ENCODE measurements at places on chromosomes 3 and 15. TPM values are rescaled to one million over a fixed set of nuclear protein-coding genes. Genes with fewer than 3 reads are reported as not detected.
A peak's percentile ranks its signal among the peaks of the same experiment; 100 is the strongest.

GRCh38 chr3:56940976-56941375, 119.5 kb upstream of the SPATA12 start:
- DNase-seq: no peak

- no peak for DNase-seq
Measured at GRCh38 chr15:99631255-99631654, 65.5 kb downstream of the MEF2A start.

- DNase-seq: no peak
Measured at GRCh38 chr3:49324768-49325167, 15.1 kb downstream of the USP4 start.

DNA sequence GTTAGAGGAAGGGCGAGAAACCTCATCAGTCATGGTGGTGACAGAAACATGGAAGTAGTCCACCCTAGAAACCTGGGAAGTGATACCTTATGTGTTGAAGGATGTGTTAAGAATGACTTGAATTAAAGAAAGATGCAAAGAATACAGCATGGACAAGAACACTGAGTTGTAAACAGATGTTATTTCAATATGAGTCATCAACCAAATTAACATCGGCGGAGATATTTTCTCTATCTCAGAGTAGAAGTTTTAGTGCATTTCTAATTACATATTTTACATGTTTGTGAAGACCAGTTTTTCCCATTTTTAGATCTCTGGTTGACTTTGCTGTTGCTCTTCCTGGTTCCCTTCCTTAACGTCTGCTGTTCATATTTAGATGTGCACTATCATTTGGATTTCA, 268.8 kb upstream of the TBL1XR1 start:
- DNase-seq: no peak

DNA sequence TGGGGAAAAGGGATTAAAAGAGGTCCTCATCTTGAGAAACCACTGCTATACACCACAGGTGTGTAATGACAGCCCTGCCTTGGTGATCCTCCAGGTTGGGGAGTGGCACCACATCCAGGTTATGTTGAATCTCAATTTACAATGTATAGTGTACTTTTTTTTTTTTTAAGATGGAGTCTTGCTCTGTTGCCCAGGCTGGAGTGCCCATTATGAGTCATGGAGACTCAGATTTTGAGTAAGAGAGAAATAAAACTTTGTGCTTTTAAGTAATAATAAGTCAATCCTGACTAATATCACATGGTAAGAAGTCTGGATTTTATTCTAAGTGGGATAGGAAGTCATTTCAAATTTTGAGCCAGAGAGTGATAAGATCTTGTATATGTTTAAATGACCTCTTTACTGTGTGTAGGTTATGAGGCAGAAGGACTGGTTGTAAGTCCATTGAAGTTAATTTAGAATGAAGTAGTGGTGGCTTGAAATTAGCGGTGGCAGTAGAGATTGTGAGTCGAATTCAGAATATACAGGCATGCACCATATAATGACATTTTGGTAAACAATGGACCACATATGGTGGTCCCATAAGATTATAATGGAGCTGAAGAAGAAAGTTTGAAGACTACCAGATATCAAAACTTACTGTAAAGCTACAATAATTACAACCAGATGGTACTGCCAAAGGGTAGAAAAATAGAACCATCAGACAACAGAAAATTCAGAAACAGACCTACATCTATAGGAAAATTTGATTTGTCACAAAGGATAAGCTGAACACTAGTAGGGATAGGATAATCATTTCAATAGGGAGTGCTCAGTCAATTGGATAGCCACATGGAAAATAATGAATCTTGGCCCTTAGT, 20.7 kb downstream of the POPDC2 start:
- DNase-seq: no peak

GRCh38 chr15:99819981-99820718, 86.9 kb upstream of the LYSMD4 start:
- DNase-seq: no peak

- DNase-seq: peak; percentile 97
Measured at GRCh38 chr3:72152551-72153476, 367.9 kb upstream of the PROK2 start.

DNA sequence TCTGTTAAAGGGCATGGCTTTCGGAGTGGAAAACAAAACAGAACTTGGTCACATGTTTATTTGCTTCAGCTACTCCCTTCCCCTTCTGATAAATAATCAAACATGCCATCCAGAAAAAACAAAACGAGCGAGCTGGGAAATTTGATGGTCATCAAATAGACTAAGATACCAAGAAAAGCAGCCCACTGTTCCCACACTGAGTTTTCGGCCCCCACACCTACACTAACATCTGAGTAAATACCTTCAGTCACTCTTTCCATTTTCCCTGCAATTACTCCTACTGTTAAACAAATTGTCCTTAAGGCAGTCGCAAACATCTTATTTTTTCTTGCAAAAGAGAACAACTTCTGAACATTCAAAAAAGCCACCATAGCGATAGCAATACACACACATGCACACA, 454.6 kb downstream of the FOXP1 start:
- no peak for DNase-seq

GRCh38 chr3:5188419-5189221, 1.1 kb downstream of the EDEM1 start:
- peak; percentile 37 for DNase-seq

- DNase-seq: no peak
Measured at GRCh38 chr15:57547243-57547755, 44.4 kb upstream of the MYZAP start.

DNA sequence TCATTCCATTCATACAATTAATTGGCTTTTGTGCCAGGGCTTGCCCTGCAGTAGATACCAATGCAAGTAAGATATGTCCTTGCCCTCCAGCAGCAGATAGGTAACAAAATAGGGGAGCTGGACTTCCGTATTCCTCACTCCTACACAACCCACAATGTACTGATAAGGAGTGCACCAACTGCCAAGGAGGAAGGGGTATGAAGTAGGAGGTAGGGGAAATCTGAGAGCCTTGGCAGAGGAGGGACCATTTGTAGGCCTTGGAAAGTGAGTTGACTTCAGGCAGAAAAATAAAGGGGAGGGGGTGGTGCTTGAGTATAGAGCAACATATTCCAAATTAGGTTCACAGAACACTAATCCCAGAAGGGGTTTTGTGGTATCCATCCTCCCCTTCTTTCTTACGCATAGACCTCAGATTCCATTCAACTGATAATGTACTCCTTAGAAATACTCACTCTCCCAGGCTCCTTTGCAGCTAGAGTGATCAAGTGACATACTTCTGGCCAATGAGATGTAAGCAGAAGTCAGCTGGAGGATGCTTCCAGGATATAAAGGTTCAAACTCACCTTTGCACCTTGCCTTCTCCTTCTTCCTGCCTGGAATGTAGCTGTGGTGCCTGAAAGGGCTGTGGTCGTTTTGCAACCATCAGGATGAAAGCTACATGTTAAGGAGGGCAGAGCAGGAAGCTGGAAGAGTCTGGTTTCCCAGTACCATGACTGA, 127.1 kb upstream of the SMAD3 start:
- no peak for DNase-seq

DNA sequence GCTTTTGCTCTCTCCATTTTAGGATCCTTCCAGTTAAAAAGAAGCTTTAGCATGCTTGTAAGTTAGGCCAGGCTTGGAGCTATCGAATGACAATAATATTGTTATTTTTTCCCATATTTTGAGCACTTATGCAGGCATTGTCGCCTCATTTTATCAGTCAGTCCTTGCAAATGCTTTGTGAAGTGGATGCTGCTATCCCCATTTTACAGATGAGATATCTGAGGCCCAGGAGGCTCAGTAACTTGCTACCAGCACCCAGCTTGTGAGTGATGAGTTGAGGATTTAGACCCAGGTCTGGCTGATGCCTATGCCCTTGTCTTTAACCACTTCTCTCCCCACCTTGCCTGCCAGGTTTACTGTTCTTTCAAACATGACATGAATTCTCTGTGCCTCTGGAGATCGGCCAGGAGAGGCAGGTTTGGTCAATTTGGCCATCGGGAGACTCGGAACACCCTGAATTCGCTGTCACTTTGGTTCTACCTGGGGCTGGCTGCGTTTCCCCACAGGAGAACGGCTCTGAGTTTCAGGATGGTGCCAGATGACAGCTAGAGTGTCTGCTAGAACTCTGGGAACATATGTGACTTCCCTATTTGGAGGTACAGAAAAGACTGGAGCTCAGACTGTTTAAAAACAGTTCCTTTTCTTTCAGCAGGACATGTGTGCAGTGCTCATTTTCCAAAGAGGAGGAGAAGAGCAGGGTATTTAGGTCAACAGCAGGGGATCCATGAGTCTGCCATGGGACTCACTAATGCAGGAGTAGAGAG, 25.5 kb upstream of the ZNF710 start:
- DNase-seq: no peak

- no peak for DNase-seq
Measured at GRCh38 chr15:101097111-101097510, 154.7 kb downstream of the CHSY1 start.

DNA sequence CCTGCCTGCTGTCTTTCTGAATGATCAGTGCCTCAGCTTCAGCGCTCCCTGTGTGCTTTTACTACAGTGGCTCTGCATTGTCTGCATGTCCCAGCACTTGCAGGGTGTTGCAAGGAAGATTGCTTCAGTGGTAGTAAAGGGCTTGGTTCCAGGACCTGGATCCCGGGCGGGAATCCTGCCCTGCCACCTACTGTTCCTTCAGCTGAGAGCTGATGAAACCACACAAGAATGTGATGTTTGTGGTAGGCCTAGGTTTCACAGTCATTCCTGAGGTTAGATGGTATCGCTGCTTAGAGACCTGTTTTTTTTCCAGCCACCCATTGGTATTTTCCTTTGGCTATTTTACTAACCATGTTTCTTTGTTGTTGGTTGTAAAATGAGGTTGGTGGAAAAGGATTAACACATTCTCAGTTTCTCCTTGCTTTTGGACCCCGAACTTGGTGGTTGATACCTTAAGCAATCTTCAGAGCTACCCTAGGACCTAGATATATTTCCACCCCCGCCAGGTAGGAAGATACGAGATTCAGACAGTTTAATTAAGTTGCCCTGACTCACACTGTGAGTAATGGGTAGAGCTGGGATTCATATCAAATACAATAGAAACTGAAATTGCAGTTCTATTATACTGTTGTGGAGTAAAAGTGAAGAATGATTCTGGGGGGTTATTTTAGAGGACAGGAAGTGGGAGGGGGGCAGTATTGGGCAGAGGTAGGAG, 11.4 kb downstream of the GPR87 start:
- DNase-seq: peak; percentile 45

DNA sequence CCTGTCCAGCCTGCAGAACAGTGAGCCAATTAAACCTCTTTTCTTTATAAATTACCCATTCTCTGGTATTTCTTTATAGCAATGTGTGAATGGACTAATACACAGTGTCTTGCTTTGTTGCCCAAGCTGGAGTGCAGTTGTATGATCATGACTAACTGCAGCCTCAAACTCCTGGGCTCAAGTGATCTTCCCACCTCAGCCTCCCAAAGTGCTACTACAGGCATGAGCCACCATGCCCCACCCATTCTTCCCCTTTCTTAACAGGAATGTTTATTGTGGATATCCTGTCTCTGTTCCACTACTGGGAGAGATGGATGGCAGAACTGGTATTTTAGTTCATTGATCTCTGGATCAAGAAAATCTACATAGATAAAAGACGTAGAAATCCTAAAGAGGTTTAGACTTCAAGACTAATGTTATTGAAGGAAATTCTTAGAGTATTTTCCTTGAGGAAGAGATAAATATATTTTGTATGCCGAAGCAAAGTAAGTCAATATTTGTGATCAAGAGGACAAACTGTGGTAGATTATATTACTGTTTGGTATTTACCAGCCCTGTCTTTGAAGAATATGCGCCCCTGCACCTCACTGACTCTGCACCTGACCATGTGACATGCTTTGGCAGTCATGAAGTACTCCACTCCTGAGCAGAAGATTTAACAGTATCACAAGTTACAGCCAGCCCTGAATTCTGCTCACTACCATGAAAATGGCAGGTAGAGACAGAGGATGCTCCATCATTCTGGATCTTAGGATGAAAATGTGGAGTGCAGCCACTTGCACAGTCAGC, 42.9 kb downstream of the UACA start:
- DNase-seq: no peak

GRCh38 chr3:123377243-123377740, 71.6 kb downstream of the ADCY5 start:
- no peak for DNase-seq

DNA sequence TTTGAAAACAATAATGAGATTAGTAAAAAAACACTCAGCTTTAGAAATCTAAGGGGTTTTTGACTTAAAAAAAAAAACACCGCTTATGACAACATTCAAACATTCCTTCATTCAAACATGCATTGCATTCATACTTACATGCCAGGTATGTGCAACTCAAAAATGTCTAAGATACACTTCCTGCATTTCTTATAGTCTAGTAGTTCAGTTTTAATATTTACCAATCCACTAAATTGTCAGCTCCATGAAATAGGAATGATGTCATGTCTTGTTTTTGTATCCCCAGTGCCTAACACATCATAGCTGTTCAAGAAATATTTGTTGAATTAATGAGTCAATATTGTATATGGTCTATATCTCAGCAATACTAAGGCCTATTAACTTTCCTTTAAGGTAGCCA, 51.7 kb downstream of the EIF4E3 start:
- no peak for DNase-seq

DNA sequence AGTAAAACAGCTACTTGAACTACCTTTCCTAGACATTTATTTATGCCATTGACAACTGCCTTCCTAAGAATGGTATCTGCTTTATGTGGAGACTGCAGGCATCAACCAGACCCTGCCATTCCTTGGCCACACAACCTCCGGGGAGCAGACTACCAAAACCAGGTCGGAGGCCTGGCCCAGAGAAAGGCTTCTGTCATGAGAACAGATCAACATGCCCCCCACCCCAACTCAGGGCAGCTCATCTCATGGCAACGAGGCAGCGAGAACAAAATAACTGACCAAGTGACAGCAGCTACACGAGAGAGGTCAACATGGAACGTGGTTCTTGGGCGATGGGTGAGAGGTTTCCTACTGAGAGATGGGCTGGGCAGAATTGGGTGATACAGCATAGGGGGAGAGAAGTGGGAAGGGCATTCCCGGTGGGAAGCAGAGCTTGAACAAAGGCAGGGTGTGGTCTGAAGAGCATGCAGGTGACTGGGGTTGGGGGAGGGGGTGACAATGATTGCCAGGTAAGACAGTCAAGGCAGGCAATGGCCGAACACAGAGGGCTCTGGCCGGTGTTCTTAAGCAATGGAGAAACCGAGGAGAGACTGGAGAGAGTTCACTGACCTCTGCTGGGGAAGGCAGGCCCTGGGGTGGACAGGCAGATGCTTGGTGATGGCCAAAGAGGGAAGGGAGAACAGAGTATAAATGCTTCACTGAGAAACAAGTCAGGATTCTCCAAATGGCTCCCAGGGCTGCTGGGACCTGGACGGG, 33.9 kb downstream of the CCDC12 start:
- DNase-seq: no peak

- DNase-seq: no peak
Measured at GRCh38 chr15:36877294-36877693, 223.1 kb downstream of the MEIS2 start.

- DNase-seq: no peak
Measured at GRCh38 chr15:47983533-47983932, 137.3 kb upstream of the SLC24A5 start.

Gene NCKIPSD
- total RNA-seq: 11.3 TPM

Gene CDCP1
- 8.1 TPM for total RNA-seq

Gene MAP1A
- total RNA-seq: 22.5 TPM

Gene MCF2L2
- total RNA-seq: 2.6 TPM

Gene PTH1R
- total RNA-seq: 6.5 TPM

Gene PLCH1
- total RNA-seq: 3.1 TPM

Gene OCA2
- total RNA-seq: 4.9 TPM

Gene TM2D3
- 36.6 TPM for total RNA-seq

Gene PLSCR5
- not detected for total RNA-seq

Gene GFM1
- total RNA-seq: 95.5 TPM

Gene CLPX
- 75.4 TPM for total RNA-seq

All from tongue (tissue), 3 donors.